ENCODE measurements at places on chromosomes 16 and 17.
A peak's percentile ranks its signal among the peaks of the same experiment; 100 is the strongest.

DNA sequence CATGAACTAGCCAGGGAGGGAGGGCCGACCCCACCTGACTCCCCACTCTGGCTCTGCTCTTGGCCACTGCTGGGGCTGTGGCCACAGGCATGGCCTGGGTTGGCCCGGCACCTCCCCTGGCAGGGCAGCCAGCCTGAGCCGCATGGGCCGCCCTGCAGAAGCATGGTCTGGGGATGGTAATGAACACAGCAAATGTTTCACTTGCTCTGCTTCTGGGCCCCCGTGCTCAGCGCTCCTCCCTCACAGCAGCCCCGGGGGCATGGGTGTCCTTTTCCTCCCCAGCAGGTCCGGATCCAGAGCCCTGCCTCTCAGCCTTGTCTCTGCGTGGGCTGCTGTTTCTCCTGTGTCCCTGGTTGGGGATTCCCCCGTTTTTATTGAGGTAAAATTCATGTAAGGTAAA, 30.9 kb upstream of the KCNJ12 start:
- no peak for DNase-seq

DNA sequence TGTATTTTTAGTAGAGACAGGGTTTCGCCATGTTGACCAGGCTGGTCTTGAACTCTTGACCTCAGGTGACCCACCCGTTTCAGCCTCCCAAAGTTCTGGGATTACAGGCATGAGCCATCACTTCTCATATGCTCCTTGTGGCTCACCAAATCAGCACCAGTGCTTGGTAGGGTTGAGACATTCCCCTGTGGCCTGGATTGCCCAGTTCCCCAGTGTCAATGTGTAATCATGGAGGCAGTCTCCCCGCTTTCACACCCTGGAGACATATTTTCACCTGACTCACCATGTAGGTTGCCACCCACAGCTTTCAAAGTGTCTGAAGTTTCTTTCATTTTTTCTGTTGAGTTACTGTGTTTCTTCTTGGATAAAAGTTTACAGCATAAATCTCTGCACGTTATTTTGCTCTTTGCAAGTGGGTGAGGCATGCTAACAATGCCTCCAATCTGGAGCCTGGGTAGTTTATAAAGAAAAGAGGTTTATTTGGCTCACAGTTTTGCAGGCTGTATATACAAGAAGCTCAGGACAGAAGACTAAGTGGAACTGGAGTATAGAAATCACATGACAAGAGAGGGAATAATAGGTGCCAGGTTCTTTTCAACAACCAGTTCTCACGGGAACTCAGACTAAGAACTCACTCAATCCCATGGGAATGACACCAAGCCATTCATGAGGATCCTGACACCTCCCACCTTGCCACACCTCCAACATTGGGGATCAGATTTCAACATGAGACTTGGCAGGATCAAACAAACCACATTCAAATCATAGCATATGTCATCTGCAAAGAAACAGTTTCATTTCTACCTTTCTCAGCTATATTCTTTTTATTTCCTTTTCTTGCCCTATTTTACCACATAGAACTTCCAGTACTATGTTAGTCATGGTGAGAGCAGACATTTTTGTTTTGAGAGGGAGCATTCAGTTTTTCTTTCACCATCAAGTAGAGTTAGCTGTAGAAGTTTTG, 113.2 kb downstream of the PHKB start:
- DNase-seq: no peak

DNA sequence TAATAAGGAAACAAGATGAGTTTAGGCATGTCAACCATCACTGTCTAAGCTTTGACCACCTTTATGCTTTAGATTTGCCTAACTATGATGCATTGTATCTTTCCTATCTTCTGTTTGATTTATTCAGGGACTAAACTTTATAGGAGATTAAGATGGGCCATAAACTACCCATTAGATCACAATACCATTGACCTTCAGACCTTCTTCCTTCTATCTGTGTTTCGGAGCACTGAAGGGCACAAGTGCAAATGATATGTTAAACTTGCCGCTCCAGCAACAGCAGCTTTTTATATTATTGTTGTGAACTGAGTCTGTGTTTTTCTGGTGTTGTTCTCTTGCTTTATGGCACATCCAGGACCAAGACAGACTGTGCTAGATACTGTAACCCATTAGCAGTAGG, 16.6 kb upstream of the ALDH3A2 start:
- no peak for DNase-seq

DNA sequence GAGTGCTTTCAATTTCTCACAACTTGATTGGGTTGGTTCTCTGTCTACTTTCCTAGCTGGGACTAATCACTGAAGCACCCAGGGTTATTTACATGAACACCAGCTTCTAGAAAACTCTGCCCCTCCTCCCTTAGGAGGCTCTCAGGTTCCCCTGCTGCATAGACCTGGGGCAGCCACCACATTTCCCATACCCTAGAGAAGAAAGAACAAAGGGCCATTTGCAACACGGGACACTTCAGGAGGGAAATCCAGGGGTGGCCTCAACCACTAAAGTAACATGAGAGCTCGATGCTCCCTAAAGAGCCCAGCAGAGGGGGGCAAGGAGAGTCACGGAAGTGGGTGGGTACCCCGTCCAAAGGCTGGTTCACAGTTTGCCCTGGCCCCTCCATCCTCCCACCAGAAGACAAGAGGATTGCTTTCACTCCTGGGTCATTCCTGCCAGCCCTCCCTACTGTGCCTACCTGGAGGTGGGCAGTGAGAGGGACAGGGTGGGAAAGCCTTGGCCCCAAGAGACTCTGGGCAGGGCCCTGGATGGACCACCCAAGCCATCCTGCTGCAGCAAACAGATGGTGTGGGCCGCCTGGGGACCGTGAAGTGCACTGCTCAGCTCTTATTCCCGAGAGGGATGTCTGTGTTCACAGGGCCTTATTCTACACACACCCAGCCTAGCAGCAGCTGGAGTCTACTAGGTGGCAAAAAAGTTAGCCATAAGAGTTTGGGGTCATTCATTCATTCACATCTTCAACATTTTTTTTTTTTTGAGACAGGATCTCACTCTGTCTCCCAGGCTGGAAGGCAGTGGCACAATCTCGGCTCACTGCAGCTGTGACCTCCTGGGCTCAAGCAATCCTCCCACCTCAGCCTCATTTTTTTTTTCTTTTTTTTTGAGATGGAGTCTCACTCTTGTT, 392.1 kb downstream of the SOX9 start:
- DNase-seq: no peak

GRCh38 chr16:80309178-80309577, 231.6 kb upstream of the DYNLRB2 start:
- no peak for DNase-seq

DNA sequence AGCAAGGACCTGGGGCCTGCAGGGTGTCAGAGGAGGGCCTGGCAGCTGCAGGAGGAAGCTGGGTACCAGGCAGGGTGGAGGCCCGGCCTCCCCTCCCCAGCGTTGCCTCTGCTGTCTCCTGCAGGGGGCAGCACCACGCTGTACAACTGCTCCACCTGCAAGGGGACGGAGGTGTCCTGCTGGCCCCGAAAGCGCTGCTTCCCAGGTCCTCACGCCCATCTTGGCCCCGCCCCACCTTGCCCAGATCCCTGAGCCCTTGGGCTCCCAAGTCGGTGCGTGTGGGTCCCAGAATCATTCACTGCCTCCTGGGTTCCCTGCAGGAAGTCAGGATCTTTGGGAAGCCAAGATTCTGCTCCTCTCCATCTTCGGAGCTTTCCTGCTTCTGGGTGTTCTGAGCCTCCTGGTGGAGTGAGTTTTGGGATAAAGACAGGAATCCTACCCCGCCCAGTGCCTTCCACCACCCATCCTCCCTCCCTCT, 1.2 kb downstream of the TMEM95 start:
- peak; percentile 90 for DNase-seq

GRCh38 chr16:56348168-56349085, 76.9 kb downstream of the AMFR start:
- no peak for DNase-seq

DNA sequence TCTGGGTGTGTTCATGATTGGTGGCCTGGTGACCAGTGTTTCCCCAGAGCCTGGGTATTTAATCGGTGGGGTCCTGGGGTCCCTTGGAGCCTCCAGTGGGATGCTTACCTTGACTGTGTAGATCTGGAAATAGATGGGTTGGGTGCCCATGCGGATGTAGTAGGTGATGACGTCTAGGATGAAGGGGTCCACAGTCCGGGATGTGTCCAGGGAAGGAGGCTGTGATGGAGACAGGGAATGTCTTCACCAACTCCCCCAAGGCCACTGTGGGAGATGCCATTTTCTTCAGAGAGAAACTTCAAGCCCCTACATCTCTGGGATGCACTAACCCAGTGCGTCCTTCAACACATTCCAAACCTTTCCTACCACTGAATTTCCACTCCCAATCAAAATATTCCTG, 24.1 kb upstream of the MFSD6L start:
- DNase-seq: no peak

- peak; percentile 51 for DNase-seq
These were observed at the start of gene ARHGAP23 for GRCh38 chr17:38428112-38428642. ARHGAP23 (plus strand) TSS chr17:38428464; CDS start chr17:38428486, 22 bp downstream.

- DNase-seq: peak; percentile 69
These were observed 11.4 kb upstream of the ARHGAP23 start for GRCh38 chr17:38416840-38417209.

DNA sequence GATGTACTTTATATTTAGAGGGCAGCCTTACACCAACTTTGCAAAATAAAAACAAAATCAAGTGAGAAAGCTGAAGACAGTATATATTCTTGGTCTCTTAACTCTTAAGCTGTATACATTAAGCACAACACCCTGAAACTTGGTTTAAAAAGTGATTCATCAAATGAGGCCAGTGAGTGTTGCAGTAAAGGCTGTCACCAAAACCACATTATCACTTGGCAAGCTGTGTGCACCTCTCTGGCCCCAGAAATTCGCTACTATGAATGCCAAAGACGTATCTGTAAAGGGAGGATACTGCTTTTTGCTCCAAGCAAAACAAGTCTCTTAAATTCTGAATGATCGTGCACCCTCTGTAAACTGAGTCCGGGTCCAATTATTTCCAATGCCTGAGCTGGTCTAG, 163.9 kb downstream of the ZFHX3 start:
- no peak for DNase-seq

DNA sequence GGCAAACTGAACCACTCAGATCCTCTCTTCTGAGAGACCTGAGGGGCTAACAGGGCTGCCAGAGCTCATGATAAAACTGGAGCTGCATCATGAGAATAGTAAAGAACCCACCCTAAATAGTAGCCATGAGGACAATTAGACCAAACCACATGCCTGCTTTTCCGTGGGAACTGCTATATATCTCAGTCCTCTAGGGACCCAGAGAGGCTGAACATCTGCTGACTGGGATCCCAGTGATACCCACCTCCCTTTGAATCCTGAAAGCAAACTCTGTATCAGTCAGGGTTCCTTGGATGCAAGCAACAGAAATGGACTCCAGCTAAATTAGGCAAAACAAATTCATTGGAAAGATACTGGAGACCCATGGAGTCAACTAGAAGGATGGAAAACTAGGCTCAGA, 6.5 kb downstream of the MT1X start:
- DNase-seq: no peak

GRCh38 chr16:17364319-17365210, 106.2 kb downstream of the XYLT1 start:
- DNase-seq: peak; percentile 70

DNA sequence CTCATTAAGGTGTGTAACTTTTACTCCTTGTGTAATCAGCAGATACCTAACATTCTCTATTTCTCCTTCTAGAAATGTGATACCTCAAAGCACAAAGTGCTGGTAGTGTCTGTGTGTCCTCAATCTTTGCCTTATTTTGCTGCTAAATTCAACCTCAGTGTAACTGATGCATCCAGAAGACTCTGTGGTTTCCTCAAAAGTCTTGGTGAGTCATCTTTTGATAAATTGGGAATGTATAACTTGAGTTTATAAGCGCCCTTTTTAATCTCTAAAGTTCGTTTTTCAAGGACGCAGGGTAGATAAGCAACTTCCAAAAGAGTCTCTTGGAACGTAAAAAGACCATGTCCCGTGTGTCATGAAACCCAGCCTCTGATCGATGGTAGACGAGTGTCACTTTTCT, 10.2 kb downstream of the NARF start:
- DNase-seq: no peak

- no peak for DNase-seq
These were observed 110.1 kb upstream of the SMURF2 start for GRCh38 chr17:64771980-64772844.

DNA sequence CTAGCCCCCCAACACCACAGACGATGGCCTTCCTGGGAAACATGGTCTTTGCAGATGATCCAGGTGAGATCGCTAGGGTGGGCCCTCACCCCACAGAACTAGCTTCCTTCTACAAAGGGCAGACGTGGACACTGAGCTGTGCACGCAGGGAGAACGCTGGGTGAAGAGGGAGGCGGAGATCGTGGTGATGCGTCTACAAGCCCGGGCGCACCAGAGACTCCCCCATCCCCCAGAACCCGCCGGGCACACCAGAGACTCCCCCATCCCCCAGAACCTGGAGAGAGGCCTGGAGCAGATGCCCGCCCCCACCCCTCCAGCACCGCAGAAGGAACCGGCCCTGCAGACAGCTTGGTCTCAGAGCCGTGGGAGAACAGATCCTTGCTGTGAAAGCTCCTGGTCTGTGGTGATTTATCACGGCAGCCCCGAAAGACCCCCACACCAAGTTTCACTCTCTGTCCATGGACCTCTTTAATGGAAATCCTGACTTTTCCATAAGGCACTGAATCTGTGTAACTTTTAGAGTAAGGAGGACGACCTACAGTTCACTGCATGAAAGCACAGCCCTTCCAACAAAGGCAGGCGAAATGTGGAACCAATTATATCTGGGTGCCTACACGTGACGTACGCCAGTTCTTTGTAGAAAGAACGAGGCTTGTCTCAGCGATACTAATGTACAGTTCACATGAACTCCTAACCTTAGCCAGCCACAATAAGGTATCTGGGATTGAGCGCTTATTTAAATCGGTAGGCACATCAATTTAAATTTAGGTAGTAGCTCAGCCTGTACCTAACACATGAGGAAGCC, 88.5 kb downstream of the ANKRD11 start:
- no peak for DNase-seq

GRCh38 chr17:33205552-33205951, 87.5 kb downstream of the ASIC2 start:
- no peak for DNase-seq

GRCh38 chr17:75407655-75408352, 2.3 kb upstream of the GRB2 start:
- no peak for DNase-seq

GRCh38 chr16:47449788-47450187, 11.1 kb downstream of the ITFG1 start:
- DNase-seq: no peak

DNA sequence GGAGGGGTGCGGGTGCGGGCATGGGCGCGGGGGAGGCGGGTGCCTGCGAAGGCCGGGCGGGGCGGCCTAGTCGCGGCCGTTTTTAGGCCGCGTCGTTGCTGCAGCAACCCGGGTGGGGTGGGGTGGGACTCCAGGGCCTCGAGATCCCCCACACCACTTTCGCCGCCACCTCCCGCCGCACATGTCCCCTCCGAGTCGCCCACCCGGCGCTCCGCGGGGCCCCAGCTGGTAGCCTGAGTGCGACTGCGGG, 11.3 kb downstream of the TBX2 start:
- no peak for DNase-seq

GRCh38 chr17:61560071-61560470, 30.9 kb downstream of the NACA2 start:
- no peak for DNase-seq

GRCh38 chr16:88359008-88359407, 23.8 kb upstream of the ZNF469 start:
- DNase-seq: no peak

GRCh38 chr16:81539009-81539758, 94.6 kb downstream of the CMIP start:
- no peak for DNase-seq

GRCh38 chr16:66588981-66589713, 9.9 kb downstream of the CMTM2 start:
- DNase-seq: peak; percentile 92

- DNase-seq: peak; percentile 73
These were observed 8.8 kb downstream of the VPS53 start for GRCh38 chr17:705863-706262.
